Stimulated activated CD4-positive, alpha-beta T cell treated with anti-CD3 and anti-CD28 coated beads, Interleukin-1b, Interleukin-23, amount 100 ng/mL, for 1 hour (primary cell): ENCODE measurements at places on chromosomes 2 and 18.

GRCh38 chr2:70161069-70161534 lies 29.7 kb downstream of the C2orf42 start:
- DNase-seq: no peak

- DNase-seq: no peak
These were observed 936.0 kb downstream of the TRIB2 start for GRCh38 chr2:13652531-13653313.

GRCh38 chr2:773256-774160 lies 96.3 kb upstream of the TMEM18 start:
- DNase-seq: no peak

DNA sequence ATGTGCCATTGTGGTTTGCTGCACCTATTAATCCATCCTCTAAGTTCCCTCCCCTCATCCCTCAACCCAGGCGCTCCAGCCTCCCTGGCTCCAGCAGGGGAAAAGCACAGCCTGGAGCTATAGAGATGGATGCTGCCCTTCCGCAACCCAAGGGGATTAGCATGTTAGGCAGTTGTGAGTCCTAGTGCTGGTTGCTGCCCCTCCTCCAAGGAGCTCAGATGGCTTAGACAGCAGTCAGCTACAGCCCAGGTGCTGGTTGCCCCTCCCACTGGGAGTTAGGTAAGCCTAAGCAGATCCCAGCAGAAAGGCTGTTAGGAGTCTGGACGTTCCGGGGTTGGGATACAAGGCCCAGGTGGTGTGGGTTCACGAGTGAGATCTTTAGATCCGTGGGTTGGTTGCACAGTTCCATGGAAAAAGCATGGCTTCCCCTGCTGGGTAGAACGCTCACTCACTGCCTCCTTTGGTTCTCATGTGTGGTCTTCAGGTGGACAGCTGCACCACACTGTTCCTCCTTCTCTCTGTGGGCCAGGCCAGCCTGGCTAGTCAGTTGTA lies 446.1 kb downstream of the ZNF804A start:
- no peak for DNase-seq

- DNase-seq: no peak
These were observed 64.9 kb downstream of the KLHL29 start for GRCh38 chr2:23449831-23450331.

GRCh38 chr2:45134014-45134413 lies 124.8 kb upstream of the SIX2 start:
- no peak for DNase-seq

GRCh38 chr18:14922031-14922430 lies 174.1 kb downstream of the ANKRD30B start:
- no peak for DNase-seq

GRCh38 chr18:5893956-5894610 lies 1.2 kb downstream of the TMEM200C start:
- DNase-seq: no peak

GRCh38 chr2:102843764-102844443 lies 82.1 kb downstream of the TMEM182 start:
- DNase-seq: no peak

GRCh38 chr2:12173943-12174340 lies 427.5 kb downstream of the LPIN1 start:
- DNase-seq: no peak

GRCh38 chr2:188975497-188976102 lies 1.4 kb downstream of the COL3A1 start:
- no peak for DNase-seq

- DNase-seq: no peak
These were observed 12.2 kb downstream of the FHOD3 start for GRCh38 chr18:36309436-36310391.

GRCh38 chr18:31070206-31070605 lies 27.7 kb upstream of the DSC3 start:
- no peak for DNase-seq

- no peak for DNase-seq
These were observed 140.2 kb upstream of the OTOS start for GRCh38 chr2:240280621-240281020.

- DNase-seq: no peak
These were observed 184.6 kb downstream of the ST6GAL2 start for GRCh38 chr2:106701203-106702022.

- DNase-seq: no peak
These were observed 444.5 kb downstream of the CMPK2 start for GRCh38 chr2:6421138-6421730.

- no peak for DNase-seq
These were observed 312.9 kb downstream of the NCKAP5 start for GRCh38 chr2:133255360-133255759.

- no peak for DNase-seq
These were observed 60.6 kb upstream of the SLC16A14 start for GRCh38 chr2:230129343-230129742.

GRCh38 chr2:212114489-212114888 lies 424.1 kb downstream of the ERBB4 start:
- DNase-seq: no peak

- no peak for DNase-seq
These were observed 1169.6 kb upstream of the CRIM1 start for GRCh38 chr2:35185861-35186412.
